ENCODE measurements at places on chromosomes 13 and 19.

- no peak for DNase-seq
Observed at GRCh38 chr19:40717880-40718773, 1.2 kb downstream of the ITPKC start.

GRCh38 chr13:73138638-73139491, 80.1 kb downstream of the KLF5 start:
- no peak for DNase-seq

DNA sequence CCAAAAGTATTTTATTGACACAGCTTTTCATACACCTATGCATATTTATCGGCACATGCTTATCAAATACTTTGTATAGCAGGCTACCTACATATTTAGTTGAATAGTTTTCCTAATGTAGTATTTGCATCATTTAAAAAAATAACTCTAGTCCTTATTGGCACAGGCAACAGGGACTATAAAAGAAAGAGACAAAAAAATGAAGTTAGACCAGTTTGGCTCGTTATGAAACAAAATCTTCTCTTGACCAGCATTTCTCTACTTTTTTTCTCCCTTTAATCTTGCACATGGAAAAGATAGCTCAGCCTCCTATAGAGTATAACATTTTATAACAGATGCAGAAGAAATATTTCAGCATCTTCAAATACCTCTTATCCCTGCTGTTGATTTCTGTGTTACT, 794.8 kb upstream of the MIR17HG start:
- DNase-seq: no peak

DNA sequence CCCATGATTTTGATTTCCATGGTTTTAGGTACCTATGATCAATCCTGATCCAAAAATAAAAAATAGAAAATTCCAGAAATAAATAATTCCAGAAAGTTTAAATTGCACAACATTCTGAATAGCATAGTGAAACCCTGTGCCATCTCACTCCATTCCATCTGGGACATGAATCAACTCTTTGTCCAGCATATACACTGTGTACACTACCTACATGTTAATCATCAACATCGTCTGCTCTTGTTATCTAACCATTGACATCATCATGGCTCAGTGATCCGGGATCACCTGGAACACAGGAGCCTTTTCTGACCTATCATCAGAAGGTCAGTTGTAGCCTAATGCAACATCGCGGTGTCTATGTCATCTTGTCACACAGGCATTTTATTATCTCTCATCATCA, 75.6 kb downstream of the MYO16 start:
- no peak for DNase-seq

DNA sequence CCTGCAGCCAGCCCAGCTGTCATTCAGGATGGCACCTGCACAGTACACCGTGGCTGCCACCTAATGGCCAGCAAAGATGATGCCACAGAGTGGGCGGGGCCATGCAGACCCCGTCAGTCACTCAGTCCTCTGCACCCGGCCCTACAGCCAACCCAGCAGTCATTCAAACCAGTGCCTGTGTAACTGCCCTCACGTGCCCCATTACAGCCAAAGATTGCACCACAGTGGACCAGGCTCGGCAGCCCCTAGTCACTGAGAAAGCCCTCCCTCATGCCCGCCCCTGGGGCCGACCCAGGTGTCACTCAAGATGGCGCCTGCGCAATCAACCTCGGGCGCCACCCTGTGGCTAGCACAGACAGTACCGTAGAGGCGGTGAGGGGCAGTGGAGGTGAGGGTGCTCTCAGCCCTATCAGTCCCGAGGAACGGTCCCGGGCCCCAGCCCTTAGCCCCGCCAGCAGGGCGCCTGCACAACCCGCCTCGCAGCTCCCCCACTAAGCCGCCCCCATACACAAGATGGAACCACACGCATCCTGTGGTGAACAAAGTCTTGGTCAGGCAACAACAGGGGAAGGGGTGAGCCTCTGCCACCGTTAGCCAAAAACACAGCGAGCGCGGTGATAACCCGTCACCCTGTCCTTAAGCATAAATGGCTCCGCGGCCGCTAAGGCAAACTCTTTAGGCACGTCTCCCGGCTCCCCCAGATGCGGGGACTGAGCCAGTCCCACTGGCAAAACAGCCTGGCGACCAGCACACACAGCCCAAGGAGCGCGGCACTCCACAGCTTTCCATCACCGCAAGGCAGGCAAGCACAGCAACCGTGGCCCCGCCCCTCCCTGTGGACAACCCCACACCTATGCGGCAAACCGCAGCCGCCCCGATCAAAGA, 2.3 kb downstream of the PEG3 start:
- peak; percentile 58 for DNase-seq

- DNase-seq: no peak
Observed at GRCh38 chr13:32142956-32143375, 111.4 kb downstream of the FRY start.

GRCh38 chr19:1917146-1917545, 11.9 kb downstream of the ADAT3 start:
- DNase-seq: no peak

Data from muscle of back (tissue), 13 donors.